ENCODE measurements at places on chromosomes 5 and 9. TPM values are rescaled to one million over a fixed set of nuclear protein-coding genes. Genes with fewer than 3 reads are reported as not detected.
A peak's percentile ranks its signal among the peaks of the same experiment; 100 is the strongest.

Gene KIAA1191
- total RNA-seq = 163 TPM

Gene PCDHA1
- total RNA-seq = not detected

Gene SPATA31C1
- not detected for total RNA-seq

Gene UBE2B
- total RNA-seq = 97.1 TPM

Gene CYSTM1
- 46.3 TPM for total RNA-seq

Gene FAM151B
- 2.9 TPM for total RNA-seq

Gene FAM153A
- not detected for total RNA-seq

Gene ORM1
- not detected for total RNA-seq

Gene MPDZ
- 31.0 TPM for total RNA-seq

GRCh38 chr5:126449751-126450271 lies 26.6 kb downstream of the GRAMD2B start:
- peak; percentile 67 for DNase-seq

- DNase-seq = peak; percentile 57
These were observed 2.3 kb downstream of the DENND4C start for GRCh38 chr9:19232823-19233194.

GRCh38 chr9:107547772-107548297 lies 58.3 kb upstream of the KLF4 start:
- DNase-seq = no peak

DNA sequence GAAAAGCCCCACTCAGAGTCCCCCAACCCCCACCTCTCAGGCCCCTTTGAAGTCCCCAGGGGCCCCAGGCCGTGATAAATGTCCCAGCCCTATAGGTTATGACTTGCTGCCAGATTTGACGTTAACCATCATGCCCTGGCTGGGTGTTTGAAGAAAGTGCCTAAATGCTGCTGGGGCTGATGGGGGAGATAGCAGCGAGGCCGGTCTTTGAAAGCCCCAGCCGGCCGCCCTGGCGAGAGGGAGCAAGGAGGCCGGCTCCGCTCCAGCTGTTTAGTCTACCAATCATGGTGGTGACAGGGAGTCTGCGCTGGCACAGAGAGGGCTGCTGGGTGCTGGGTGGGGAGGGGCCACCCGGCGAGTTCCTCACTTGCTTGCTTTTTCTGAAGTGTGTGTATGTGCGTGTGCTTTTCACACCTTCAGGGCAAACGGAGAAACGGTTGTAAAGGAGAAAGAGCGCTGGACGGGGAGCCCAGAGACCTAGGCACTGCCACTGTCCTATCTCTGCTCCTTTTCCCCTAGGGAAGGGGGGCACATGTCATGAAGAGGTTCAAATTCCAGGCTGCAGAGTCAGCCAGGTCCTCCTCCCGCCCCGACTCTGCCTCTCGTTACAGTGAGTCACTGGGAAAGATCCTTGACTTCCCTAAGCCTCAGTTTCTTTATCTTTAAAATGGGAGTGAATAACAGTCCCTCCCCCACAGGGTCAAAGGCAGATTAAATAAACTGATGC lies 126.1 kb upstream of the HAND1 start:
- DNase-seq = peak; percentile 20

DNA sequence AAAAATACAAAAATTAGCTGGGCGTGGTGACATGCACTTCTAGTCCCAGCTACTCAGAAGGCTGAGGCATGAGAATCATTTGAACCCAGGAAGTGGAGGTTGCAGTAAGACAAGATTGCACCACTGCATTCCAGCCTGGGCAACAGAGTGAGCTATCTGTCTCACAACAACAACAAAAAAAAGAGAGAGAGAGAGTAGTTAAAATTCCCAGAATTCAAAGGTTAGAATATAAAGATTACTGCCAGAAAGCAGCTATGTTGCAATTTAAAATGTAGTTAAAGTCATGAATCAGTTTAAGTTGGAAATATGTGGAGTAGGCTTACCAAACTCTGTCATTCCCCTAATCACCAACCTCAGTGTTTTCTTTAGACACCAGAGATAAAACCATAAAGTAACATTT lies 58.7 kb upstream of the SUSD1 start:
- peak; percentile 62 for DNase-seq

GRCh38 chr5:95446560-95447221 lies 55.5 kb downstream of the FAM81B start:
- peak; percentile 80 for DNase-seq

DNA sequence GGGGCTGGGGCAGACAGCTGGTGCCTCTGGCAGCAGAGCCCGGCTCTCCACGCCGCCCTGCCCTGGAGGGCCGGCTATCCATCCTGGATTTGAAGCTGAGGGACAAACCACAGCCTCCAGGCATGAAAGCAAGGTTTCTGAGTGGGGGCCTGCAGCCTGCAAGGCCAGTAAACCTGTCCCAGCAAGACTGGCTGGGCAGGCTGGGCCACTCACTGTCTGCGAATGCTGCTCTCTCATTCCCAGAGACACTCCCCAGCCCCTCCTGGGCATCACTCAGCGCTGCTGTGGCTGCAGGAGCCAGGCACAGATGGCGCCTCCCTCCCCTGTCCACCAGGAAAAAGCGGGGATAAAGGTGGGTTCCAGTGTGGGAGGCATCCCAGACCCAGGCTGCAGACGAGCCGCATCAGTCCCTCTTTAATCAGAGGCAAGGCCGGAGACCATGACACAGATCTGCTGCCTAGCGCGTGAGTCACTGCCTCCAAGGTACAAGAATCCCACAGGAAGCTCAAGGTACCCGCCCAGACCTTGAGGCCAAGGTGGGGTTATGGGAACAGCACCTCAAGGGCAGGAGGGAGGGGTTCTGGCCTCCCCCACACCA lies 118.0 kb downstream of the VAV2 start:
- DNase-seq = peak; percentile 92

DNA sequence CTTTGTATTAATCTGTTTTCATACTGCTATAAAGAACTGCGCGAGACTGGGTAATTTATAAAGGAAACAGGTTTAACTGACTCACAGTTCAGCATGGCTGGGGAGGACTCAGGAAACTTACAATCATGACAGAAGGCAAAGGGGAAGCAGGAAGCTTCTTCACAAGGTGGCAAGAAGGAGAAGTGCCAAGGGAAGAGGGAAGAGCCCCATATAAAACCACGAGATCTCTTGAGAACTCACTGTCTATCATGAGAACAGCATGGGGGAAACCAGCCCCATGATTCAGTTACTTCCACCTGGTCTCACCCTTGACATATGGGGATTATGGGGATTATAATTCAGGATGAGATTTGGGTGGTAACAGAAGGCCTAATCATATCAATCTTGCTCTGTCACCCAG lies 60.9 kb upstream of the CHD1 start:
- DNase-seq = no peak

DNA sequence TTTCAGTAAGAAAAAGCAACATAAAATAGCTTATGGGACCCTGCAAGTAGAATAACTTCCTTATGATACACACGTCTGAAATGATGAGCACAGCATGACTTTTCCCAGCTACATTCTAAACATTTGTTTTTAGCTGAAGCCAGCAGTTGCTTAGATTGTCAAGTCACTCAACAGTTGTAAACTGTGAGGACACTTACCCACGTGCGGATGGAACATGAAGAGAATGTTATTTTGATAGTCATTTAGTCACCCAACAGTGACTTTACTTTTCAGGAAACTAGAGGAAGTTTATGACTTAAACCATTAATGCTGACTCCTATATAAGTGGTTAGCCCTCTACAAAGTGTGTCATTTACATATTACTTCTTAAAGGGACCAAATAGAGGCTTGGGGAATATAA lies 3.0 kb downstream of the HACD4 start:
- no peak for DNase-seq

GRCh38 chr5:39422036-39422606 lies 2.7 kb downstream of the DAB2 start:
- DNase-seq = no peak

All from astrocyte (in vitro differentiated cells and primary cell).